ENCODE measurements at places on chromosomes 2 and 18.

DNA sequence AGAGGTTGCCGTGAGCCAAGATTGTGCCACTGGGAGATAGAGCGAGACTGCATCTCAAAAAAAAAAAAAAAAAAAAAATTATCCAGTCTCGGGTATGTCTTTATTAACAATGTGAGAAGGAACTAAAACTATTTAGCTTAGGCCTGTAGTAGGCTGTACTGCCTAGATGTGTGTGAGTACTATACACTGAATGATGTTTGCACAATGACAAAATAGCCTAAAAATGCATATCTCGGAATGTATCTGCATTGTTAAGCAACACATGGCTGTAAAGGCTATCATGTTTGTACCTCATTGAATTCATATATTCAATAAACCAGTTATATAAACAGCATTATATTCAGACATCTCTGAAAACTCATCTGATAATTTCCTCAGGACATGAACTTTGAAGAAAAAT, 191.2 kb upstream of the SESTD1 start:
- DNase-seq = no peak

DNA sequence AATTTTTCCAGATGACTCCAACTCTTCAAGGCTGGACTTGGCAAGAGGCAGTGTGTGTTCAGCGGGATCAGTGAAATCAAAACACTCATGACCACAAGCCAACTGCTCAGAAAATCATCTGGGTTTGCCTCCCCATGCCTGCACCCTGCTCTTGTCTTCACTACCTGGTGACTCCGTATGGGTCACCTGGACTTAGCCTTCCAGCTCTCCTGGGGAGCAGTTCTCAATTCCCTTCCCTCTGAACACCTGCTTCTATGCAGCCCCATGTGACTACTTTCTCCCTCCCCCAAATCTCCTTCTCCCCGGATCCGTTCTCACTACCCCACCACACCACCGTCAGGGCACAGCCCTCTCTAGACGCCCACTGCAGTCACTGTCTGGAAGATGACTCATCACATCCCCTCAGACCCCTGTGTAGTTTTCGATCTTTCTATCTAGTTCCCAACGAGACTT, 130.2 kb upstream of the ID2 start:
- no peak for DNase-seq

DNA sequence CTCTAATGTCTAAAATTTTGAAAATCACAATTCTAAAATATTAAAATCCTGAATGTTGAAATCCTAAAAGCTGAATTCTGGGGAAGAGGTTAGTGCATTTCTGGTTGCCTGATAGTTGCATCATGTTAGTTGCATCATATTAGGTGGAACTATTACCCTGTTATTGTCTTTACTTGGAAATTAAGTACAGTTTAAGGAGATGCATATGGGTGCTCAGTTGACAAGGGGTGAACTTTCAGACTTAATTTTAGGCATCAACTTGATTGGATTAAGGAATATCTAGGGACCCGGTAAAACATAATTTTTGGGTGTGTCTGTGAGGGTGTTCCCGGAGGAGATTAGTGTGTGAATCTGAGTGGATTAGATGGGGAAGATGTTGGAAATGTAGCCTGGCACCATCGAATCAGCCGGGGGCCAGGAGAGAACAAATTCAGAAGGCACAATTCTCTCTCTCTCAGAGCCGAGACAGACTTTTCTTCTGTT, 409.8 kb downstream of the PLCL1 start:
- peak; percentile 62 for DNase-seq

GRCh38 chr2:27128668-27129571, 5.3 kb downstream of the ABHD1 start:
- peak; percentile 41 for DNase-seq

DNA sequence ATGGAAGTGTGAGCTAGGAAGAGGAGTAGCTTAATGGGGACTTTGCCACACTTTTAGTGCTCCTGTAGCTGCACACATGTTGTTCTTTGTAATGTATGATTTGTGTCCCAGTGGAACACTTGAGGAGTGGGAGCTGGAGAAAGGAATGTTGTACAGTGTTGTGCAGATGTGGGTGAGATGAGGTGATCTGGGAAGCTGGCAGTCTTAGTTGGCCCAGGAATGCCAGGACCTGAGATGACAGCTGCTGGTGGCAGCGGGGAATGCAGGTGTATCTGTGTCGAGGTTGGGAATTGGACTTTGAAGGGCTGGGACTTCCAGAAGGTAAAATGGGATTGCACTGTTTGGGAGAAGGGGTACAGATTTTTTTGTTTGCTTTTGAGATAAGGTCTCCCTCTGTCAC, 23.6 kb downstream of the NEDD4L start:
- no peak for DNase-seq

DNA sequence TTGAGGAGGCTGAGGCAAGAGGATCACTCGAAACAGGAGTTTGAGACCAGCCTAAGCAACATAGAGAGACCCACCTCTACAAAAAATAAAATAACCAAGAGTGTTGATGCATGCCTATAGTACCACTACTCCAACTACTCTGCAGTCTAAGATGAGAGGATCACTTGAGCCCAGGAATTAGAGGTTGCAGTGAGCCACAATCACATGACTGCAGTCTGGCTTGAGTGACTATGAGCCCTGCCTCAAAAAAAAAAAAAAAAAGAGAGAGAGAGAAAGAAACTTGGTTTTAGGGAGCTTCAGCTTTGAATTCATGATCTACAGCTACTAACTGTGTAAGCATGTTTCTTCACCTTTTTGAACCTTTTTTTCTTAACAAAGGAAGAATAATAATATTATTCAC, 119.9 kb downstream of the HNMT start:
- DNase-seq = no peak

GRCh38 chr2:183185534-183185933, 61.3 kb downstream of the NUP35 start:
- DNase-seq = no peak

DNA sequence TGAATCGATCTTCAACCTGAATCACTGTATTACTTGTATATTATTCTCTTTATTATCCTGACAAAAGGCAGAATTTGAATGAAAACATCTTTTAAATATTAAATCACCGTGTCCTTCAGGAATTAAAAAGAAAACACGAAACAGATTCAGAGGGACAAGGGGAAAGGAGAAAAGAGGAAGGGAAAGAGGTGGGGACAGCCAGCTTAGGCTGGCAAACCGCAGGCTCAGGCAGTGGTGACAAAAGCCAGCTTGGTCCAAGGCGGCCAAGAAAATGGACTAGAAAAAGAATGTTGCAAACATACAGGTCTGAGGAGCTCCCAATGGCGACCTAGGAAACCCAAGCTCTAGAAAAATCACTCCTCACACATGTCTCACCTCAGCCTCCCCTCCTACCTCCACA, 6.8 kb downstream of the B4GALT6 start:
- no peak for DNase-seq

DNA sequence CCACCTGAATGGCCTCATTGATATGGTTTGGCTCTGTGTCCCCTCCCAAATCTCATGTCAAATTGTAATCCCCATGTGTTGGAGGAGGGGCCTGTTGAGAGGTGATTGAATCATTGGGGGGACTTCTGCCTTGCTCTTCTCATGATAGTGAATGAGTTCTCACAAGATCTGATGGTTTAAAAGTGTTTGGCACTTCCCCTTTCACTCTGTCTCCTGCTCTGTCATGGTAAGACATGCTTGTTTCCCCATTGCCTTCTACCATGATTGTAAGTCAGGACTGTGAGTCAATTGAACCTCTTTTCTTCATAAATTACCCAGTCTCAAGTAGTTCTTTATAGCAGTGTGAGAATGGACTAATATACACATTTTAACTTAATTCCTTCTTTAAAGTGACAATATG, 146.8 kb upstream of the KCNJ3 start:
- no peak for DNase-seq

- no peak for DNase-seq
Observed at GRCh38 chr18:6273423-6273822, 141.3 kb downstream of the L3MBTL4 start.

- no peak for DNase-seq
Observed at GRCh38 chr18:79641722-79642497, 37.7 kb upstream of the CTDP1 start.

- DNase-seq = no peak
Observed at GRCh38 chr2:138016351-138017087, 52.2 kb downstream of the HNMT start.

GRCh38 chr18:62784966-62785413, 69.6 kb downstream of the PHLPP1 start:
- DNase-seq = peak; percentile 41

DNA sequence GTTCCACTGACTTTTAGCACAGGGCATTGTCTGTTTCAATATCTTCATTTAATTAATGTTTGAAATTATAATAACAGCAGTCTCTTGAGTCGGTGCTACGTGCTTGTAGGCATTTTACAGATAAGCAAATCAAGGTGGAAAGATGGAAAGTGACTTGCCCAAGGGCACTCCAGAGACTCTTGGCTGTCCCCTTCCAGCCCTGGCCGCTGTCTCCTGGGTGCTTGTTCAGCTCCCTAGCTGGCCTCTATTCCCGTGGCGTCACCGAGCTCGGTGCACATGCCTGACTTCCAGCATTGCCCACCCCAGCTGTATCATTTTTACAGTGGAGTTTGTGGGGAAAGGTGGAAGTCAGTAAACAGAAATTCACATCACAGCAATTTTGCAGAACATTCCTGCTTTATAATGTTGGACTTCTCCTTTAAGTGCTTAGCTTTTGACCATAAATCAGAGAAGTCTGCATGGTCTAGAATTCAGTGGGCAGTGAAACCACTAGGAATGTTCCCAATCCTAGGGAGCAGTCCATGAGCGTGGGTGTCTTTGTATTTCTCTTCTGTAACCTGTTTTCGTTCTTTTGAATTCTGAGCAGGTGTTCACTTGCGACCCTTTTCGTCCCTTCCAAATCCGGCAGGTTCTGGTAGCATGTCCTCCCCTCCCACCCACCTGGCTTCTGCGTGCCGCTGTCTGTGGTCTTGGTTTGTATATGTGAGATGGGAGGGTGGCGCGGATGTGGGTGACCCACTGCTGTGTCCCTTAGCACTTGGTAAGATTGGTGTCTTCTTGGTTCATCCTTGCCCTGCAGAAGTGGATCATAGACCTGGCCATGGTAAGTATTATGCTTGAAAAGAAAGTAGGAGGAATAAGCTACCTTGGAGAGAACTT, 8.4 kb downstream of the SLC66A3 start:
- DNase-seq = no peak

DNA sequence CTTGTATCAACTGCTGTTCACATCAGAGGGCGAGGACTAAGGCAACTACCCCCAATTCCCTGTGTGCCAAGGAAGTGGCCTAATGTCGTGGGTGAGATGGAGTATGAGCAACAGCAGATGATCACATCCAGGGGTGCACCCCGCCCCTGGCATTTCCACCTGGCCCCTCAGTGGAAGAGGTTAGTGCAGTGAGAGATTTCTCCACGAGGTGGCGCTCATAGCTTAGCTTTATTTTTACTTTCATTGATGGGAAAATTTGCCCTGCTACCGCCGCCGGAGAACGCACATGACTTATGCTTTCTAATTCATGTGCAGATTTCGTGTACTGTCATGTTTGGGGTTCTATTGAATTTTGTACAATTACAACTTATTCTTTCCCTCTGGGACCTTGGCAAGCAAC, 470.6 kb upstream of the MEX3C start:
- DNase-seq = peak; percentile 72

DNA sequence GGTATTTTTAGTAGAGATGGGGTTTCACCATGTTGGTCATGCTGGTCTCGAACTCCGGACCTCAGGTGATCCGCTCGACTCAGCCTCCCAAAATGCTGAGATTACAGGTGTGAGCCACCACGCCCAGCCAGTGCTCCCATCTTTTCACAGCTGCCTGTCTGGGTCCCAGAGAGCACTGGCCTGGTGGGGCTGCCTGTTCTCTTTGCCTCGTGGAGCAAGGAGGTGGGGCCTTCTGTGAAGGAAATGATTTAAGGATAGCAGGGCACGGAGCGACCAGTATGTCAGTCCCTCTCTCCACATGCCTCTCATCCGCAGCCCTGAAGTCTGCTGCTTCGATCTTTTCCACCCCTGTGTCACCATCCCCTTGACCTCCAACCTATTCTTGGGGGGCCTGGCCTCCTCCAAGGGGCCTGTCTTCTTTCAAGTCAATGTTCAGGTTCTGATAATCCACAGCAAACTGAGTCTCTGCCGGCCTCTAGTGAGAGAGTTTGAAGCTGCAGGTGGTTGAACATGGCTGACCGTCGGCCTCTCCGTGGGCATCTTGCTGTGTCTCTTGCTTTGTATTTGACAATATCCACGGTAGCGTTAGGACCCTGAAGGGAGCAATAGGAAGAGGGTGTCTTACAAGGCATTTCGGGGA, 28.2 kb upstream of the GIGYF2 start:
- DNase-seq = no peak

DNA sequence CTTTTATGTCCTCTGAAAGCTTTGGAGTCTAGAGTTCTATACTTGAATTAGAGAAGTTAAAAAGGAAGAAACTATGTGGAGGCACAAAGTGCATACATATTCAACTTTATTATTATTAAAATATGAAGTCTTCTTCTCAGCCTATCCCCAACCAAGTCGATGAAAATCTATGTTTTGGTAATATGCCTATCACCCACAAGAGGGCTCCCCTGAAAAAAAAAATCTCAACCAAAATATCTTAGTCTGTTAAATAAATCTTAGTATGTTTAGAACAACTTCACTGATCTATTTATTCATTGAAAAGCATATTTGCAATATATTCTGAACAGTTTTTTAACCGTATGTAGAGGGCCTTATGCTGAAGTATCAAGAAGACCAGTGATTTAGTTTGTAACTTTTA, 804.5 kb downstream of the TDRD15 start:
- DNase-seq = no peak

DNA sequence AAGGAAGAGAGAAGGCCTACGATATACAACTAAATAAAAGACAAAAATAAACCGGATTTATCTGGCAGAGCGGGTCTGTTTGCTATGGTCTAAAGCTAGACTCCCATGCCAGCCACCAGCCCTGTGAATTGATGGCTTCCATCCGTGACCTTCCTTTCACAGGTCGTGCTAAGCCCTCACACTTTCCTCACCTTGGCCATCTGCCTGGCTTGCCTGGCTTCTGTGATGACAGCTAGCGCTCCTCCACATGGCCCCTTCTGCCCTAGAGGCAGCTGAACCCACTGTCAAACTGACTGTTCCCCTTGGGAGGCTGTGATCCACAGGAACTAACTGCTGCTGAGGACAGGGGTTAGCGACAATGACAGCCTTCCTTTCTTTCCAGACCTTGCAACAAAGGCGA, 32.5 kb downstream of the GAREM1 start:
- DNase-seq = no peak

DNA sequence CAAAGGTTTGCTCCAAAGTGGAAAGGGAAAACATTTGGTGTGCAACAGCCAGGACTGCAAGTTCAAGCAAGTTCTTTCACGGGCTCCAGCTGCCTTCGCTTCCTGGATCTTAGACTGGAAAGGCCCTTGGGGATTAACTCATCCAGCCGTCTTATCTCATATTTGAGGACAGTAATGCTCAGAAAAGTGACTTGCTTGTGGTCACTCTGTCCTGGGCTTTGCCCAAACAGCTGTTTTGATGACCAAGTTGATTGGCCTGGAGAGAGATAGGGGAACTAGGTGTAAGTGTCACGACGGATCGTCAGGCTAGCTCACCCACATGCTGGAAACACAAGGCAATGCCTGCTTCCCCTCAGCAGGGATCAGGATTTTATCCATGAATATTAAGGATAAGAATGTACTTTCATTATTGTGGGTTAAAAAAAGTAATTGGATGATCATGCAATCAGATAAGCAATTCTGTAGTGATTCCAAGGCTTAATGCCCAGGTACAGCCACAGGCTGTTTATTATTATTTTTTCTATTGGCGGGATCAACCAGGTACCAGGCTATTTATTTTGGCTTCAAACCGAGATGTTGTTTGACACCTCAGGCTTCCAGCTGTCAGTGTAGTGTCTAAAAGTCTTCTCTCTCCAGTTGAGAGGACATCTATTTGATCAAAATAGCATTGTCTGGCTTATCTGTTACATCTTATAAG, 162.5 kb upstream of the EPAS1 start:
- DNase-seq = no peak

GRCh38 chr18:46335534-46336101, 231.4 kb downstream of the HAUS1 start:
- no peak for DNase-seq

Data from erythroblast (primary cell).